ENCODE measurements at places on chromosomes 7 and 10. TPM values are rescaled to one million over a fixed set of nuclear protein-coding genes. Genes with fewer than 3 reads are reported as not detected.

Gene UFSP1
- total RNA-seq = 2.6 TPM

Gene CYP3A4
- not detected for total RNA-seq

Gene FBXL13
- 0.73 TPM for total RNA-seq

Gene AKR1C8
- total RNA-seq = not detected

Gene SYT15
- total RNA-seq = 0.21 TPM

Gene RPEL1
- 0.13 TPM for total RNA-seq

Gene CAMK2G
- total RNA-seq = 31.1 TPM

Gene SLC16A12
- 0.66 TPM for total RNA-seq

Gene PLXDC2
- total RNA-seq = 2.9 TPM

Measured in pulmonary artery endothelial cell (primary cell).